ENCODE measurements at places on chromosomes 6 and 20.
A peak's percentile ranks its signal among the peaks of the same experiment; 100 is the strongest.

- DNase-seq: no peak
Measured at GRCh38 chr6:100266494-100267401, 198.0 kb downstream of the SIM1 start.

GRCh38 chr20:40948465-40949267 lies 80.0 kb upstream of the TOP1 start:
- no peak for DNase-seq

DNA sequence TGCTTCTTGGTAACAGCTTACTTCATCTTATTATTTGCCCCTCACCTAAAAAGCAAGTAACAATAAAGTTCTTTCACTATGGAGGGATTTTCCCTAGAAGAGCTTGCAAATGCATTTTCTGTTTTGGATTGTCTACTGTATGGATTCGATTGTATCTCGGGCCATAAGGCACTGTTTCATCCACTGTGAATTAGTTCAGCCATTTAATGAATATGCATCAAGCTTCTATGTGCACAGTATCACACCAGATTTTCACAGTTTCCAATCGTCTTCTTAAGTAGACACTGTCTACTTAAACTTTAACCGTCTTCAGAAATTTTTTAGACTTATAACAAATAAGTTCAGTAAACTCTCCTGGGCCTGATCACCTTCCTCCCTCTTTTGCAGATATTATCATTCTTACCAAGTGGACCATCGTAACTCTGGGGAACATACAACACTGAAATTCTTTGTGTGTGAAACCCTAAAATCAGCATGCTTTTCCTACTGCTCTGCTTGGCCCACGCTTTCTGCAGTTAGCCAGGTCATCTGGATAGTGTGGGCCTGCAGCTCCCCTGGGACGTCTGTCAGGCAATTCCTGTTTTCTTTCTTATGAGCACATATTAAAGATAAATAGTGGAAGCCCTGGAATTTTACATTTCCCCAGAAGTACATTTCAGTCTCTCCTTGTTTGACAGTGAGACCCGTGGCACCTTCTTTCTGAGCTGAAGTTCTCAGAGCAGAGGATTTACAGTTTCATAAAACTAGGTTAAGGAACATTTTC lies 136.5 kb upstream of the PDE10A start:
- DNase-seq: no peak

GRCh38 chr6:137230547-137230946 lies 11.4 kb upstream of the IFNGR1 start:
- no peak for DNase-seq

DNA sequence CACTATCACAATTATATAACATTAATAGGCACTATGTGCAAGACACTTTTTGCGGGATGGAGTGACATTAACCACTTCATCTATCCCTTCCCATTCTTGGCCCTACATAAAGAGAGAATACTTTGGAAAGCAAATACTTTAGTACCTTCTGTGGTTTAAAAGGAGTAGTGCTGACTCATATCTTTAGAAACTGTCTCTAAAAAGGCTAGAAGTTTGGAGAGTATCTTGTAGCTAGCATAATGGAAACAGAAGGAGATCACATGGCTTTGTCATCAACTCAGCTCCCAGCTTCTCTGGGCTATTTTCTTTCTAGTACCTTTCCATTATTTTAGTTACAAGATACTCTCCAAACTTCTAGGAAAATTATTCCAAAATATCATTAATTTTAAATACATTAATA lies 157.5 kb downstream of the ADGRG6 start:
- no peak for DNase-seq

GRCh38 chr6:30757261-30757904 lies 13.0 kb upstream of the IER3 start:
- DNase-seq: no peak

DNA sequence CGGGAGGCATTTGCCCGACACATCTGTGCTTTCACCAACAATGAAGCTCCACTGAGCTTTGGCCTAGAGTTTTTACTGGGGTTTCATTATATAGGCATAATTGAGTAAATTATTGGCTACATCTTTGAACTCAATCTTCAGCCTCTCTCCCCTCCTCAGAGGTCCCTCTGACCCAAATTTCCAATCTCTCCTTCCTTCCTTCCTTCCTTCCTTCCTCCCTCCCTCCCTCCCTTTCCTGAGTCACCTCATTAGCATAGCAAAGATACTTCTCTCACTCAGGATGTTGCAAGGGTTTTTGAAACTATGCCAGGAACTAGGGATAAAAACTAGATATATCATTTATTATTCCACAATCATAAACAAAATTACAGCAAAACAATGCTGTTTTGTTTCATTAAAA lies 238.2 kb upstream of the PRND start:
- DNase-seq: no peak

DNA sequence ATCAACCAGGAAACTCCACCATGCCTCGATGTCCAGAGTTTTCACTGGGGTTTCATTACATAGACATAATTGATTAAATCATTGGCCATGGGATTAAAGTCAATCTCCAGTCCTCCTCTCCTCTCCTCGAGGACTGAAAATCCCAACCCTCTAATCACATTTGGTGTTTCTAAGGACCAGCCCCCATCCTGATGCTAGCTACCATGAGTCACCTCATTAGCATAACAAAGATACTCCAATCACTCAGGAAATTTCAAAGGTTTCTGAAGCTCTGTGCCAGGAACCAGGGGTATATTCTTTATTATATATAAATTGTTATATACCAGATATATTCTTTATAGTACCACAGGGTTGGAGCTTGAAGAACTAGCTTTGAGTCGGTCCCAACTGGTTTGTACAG lies 212.9 kb upstream of the PRND start:
- DNase-seq: no peak

GRCh38 chr6:16319813-16320532 lies 81.6 kb downstream of the GMPR start:
- DNase-seq: peak; percentile 86

- DNase-seq: no peak
Measured at GRCh38 chr6:114068116-114068515, 97.2 kb upstream of the HDAC2 start.
